HepG2 (cell line): ENCODE measurements at places on chromosomes 5 and 9. TPM values are rescaled to one million over a fixed set of nuclear protein-coding genes. Genes with fewer than 3 reads are reported as not detected.

- peak; percentile 12 for DNase-seq
- no peak overlapping the region for H3K27ac ChIP-seq
- no peak overlapping the region for H3K4me3 ChIP-seq
- H3K4me1 ChIP-seq = no peaks in the 10 kb centered on the region
- no peaks in the 10 kb centered on the region for H3K36me3 ChIP-seq
- no peaks in the 10 kb centered on the region for H3K27me3 ChIP-seq
These were observed 128.0 kb downstream of the SLC1A3 start for GRCh38 chr5:36734422-36734821.

DNA sequence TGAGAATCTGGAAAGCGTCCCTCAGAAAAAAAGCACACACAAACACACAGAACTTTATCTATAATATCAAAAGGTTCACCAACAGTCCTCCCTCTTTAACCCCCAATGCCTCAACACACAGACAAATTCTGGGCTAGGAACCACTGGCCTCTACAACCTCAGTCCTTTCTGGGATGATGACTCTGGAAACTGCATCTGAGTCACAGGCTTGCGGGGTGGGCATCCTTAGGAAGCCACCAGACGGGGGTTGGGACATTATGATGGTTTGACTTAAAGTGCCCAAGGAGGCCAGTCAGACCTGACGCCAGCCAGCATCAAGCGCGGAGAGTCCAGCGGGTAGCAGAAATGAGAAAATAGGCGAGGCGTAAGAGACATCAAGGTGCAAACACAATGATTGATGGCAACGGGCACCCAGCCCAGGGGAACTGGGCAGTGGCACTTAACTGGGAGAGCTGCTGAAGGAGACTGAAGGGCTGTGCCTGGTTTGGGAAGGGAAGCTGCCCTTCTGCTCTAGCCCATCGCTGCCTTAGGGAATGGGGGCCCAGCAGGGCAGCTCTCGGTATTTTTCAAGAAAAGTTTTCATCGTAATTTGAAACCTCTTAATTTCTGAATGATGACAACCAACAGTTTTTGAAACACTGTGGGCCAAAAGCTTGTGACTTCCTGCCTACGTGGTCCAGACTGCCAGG, 20.7 kb downstream of the SPRY4 start:
- H3K36me3 ChIP-seq = no peaks in the 10 kb centered on the region; the same call in 1 of the 3 replicates
- H3K27ac ChIP-seq = no peak overlapping the region
- H3K4me3 ChIP-seq = no peak overlapping the region
- H3K27me3 ChIP-seq = no peaks in the 10 kb centered on the region
- H3K4me1 ChIP-seq = peaks cover 33% of the 10 kb centered on the region

GRCh38 chr5:82808960-82809359, 268.2 kb downstream of the TMEM167A start:
- no peak overlapping the region for H3K27ac ChIP-seq
- H3K4me1 ChIP-seq = no peaks in the 10 kb centered on the region
- peaks cover 5% of the 10 kb centered on the region; the same call in 1 of the 3 replicates for H3K27me3 ChIP-seq
- DNase-seq = no peak

DNA sequence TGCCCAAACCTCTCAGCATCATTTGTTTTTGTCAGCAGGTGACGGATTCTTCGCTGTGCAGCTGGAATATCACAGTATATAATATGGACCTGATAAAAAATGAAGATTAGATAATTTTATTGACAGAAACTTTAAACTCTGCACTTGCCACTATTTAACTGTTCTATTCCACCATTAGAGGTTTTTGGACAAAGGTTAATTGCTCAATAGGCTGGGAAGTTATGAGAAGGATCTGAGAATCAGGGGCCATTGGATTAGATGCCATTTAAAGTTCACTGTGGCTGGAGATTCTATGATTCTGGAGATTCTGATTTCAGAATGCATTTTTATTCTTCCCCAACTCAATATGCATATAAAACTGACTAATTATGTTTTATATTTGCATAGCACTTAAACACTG, 59.8 kb upstream of the ANXA1 start:
- H3K27me3 ChIP-seq = no peaks in the 10 kb centered on the region
- no peaks in the 10 kb centered on the region for H3K36me3 ChIP-seq
- no peak overlapping the region for H3K27ac ChIP-seq
- H3K4me1 ChIP-seq = no peaks in the 10 kb centered on the region

DNA sequence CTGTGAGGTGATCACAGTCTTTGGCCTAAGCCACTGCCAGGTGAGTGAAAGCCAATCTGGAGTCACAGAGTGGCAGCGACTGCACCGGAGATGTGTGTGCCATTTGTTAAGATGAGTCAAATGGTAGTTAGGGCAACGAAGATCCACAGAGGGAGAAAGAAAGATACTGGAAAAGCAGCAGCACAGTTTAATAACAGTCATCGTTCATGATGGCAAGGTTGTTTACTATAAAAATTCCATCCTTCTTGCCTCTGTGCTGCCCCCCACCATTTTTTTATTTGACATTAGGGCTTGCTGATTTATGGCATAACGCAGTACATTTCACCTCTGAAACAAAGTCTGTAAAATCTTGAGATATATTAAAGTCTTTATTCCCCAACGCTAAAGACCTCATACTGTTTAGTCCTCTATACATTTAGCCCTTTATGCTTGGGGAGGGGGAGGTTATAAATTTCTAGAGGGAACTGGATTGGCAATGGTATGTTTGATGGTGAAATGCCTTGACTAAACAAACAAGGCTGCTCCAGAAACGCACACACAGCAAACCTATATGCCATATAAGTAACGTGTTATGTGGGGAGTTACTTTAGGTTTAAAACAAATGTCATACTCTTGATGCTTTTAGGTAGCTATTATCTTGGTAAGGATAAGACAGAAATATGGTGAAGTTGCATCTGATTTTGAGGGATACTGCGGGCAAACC, 55.8 kb upstream of the ABL1 start:
- H3K27ac ChIP-seq = no peak overlapping the region
- peaks cover 7% of the 10 kb centered on the region; the same call in 1 of the 2 replicates for H3K4me1 ChIP-seq
- H3K4me3 ChIP-seq = no peak overlapping the region
- H3K27me3 ChIP-seq = no peaks in the 10 kb centered on the region
- no peak for DNase-seq
- H3K36me3 ChIP-seq = no peaks in the 10 kb centered on the region

GRCh38 chr9:107489144-107489673, 360 bp downstream of the KLF4 start:
- H3K27me3 ChIP-seq = peaks cover 41% of the 10 kb centered on the region; the same call in 2 of the 3 replicates
- H3K36me3 ChIP-seq = no peaks in the 10 kb centered on the region
- DNase-seq = no peak
- no peak overlapping the region for H3K27ac ChIP-seq
- H3K4me3 ChIP-seq = peak overlapping the region; percentile 57

DNA sequence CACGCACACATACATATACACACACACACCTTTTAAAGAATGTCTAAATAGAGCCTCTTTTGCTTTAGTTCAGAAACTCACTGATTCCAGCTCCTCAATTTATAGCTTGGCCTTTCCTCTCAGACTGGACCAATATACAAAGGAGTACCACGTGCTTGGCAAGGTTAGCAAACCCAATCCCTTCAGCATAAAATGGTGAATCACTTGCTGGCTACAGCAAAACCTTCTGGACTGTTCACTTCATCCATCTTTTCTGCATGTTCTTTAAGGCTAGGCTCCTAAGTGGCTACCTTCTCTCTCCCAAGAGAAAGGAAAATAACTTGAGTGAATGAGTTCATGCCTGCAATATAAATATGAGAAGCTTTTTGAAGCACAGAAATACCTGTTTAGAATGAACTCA, 109.7 kb downstream of the LPAR1 start:
- DNase-seq = no peak
- H3K36me3 ChIP-seq = no peaks in the 10 kb centered on the region
- no peaks in the 10 kb centered on the region for H3K4me1 ChIP-seq

GRCh38 chr5:150124596-150124995, 31.0 kb downstream of the PDGFRB start:
- no peak overlapping the region for H3K27ac ChIP-seq
- no peaks in the 10 kb centered on the region for H3K27me3 ChIP-seq
- no peak for DNase-seq
- peaks cover 28% of the 10 kb centered on the region for H3K4me1 ChIP-seq

- H3K27ac ChIP-seq = no peak overlapping the region
- H3K27me3 ChIP-seq = peaks cover 17% of the 10 kb centered on the region; the same call in 2 of the 3 replicates
- no peak overlapping the region for H3K4me3 ChIP-seq
These were observed 209.2 kb upstream of the IRX4 start for GRCh38 chr5:2091921-2092320.

DNA sequence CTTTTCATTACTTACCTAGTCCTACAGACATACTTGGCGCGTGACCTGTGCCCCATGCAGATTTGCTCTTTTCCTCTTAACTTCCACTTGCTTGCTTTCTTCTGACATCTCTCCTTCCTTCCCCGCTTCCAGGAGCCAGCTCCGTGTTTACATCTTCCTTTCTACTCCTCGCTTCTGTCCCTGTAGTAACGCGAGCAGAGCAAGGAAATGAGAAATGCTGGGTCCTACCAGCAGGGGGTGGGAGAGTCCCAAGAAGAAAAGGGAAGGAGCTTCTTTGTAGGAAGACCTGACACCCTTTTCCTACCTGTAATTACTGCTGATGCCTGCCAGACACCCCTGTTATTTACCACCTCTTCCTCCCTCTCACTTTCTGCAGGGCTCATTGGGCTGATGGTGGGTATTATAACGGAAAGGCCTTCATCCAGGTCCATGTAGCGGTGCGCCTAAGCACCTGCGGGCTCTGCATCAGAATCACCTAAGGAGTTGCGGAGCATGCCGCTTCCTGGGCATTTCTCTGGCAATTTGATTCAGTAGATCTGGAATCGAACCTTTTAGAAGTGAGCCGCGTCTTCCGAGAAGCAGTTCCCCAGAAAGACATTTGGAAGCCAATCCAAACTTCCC, 1260.8 kb upstream of the WWC1 start:
- no peak overlapping the region for H3K27ac ChIP-seq
- H3K27me3 ChIP-seq = no peaks in the 10 kb centered on the region
- H3K4me3 ChIP-seq = no peak overlapping the region
- DNase-seq = no peak
- no peaks in the 10 kb centered on the region for H3K36me3 ChIP-seq

DNA sequence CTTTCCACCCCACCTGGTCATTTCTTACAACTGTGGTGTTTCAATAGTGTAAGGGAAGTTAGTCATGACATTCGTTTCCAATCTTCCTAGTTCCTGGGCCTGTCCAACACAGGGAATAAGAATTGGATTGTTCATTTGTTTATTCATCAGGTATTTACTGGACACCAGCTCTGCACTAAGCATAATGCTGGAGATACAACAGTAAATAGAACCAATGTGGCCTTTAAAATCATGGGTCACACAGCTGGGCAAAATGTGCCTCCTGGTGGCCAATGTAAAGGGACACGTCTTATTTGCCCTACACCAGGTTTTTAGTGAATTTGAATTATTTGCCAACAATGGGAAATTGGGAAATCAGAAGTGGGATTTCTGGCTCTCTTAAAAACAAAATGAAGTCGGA, 10.4 kb downstream of the ABLIM3 start:
- no peak for DNase-seq
- no peak overlapping the region for H3K4me3 ChIP-seq
- peak overlapping the region; percentile 84 for H3K27ac ChIP-seq
- no peaks in the 10 kb centered on the region for H3K36me3 ChIP-seq
- H3K27me3 ChIP-seq = no peaks in the 10 kb centered on the region

DNA sequence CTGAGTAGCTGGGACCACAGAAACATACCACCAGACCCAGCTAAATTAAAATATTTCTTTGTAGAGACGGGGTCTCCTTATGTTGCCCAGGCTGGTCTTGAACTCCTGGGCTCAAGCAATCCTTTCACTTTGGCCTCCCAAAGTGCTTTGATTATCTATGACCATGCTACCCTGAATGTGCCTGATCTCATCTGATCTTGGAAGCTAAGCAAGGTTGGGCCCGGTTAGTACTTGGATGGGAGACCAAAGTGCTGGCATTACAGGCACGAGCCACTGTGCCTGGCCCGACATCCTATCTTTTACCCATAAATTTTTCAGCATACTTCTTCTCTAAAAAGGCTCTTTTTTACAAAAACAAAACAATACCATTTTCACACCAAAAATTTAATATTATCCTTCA, 137.0 kb upstream of the LRRTM2 start:
- H3K27me3 ChIP-seq = no peaks in the 10 kb centered on the region
- no peaks in the 10 kb centered on the region for H3K36me3 ChIP-seq
- H3K4me1 ChIP-seq = no peaks in the 10 kb centered on the region
- H3K4me3 ChIP-seq = no peak overlapping the region
- no peak for DNase-seq

CYLC2 gene
- not detected in 2 replicates for total RNA-seq

EIF4EBP3 gene
- total RNA-seq = 1.7 and 1.9 TPM in 2 replicates

TNIP1 gene
- 26.2 and 29.8 TPM in 2 replicates for total RNA-seq

PCDHB15 gene
- 0.22 and 0.27 TPM in 2 replicates for total RNA-seq

IER5L gene
- 2.5 and 3.3 TPM in 2 replicates for total RNA-seq
